HT1080 (cell line): ENCODE measurements at places on chromosomes 11 and 22. TPM values are rescaled to one million over a fixed set of nuclear protein-coding genes. Genes with fewer than 3 reads are reported as not detected.

DNA sequence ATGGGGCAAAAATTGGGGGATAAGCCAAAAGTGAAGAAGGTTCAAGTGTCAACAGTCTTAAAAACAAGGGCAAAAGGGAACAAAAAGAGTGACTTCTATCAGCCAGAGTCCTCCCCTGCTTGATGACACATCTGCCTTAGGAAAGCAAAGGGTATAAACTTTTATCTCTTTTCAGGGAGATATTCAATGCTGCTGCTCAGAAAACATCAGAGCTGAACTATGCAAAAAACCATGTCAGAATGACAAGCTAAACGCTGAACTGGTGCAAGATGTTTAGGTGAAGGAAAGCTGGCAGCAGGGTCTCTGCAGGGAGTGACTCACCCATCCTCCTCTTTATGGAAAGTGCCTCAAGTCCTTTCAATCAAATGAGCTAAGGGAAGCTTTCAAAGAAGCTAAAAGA, 24.7 kb downstream of the ALG9 start:
- DNase-seq = peak; percentile 85

GRCh38 chr22:35835998-35836691, 118.5 kb downstream of the APOL5 start:
- DNase-seq = peak; percentile 93

GRCh38 chr11:126968915-126969314, 31.7 kb downstream of the KIRREL3 start:
- DNase-seq = no peak

Gene CARD16
- total RNA-seq = 3.3 and 4.5 TPM in 2 replicates

Gene P4HA3
- total RNA-seq = 0.74 and 1.1 TPM in 2 replicates

GRCh38 chr11:65288706-65289536, 25.7 kb upstream of the CDC42EP2 start:
- no peak for DNase-seq

Gene CHADL
- not detected in 2 replicates for total RNA-seq

DNA sequence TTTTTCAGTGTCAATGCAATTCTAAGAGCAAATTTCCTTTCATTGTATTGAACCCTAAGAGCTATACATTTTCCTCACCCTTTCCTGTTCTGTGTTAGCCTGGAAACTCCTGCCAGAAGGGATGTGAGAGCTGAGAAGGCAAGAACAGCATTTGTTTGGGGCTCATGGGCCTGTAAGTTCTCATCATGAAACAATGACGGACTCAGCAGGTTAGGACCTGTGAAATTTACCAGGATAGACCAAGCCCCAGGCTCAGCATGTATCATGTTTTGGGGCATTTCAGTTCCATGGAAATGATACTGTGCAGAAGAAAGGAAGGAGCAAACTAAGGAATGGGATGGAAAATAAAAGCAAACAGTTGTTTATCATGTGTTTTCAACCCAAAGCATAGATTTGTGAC, 41.6 kb downstream of the NTM start:
- no peak for DNase-seq

GRCh38 chr22:21796863-21797262, 61.3 kb upstream of the YPEL1 start:
- DNase-seq = no peak

Gene PKNOX2
- total RNA-seq = 0.10 TPM in 1 of 2 replicates, not detected in the other

GRCh38 chr11:72625691-72626413, 48.4 kb downstream of the PDE2A start:
- no peak for DNase-seq

Gene DEFB131B
- not detected in 2 replicates for total RNA-seq

- peak; percentile 82 for DNase-seq
Observed at GRCh38 chr22:36465232-36466021, 16.0 kb downstream of the TXN2 start.

Gene MS4A3
- total RNA-seq = not detected in 2 replicates

Gene OR5D13
- not detected in 2 replicates for total RNA-seq

DNA sequence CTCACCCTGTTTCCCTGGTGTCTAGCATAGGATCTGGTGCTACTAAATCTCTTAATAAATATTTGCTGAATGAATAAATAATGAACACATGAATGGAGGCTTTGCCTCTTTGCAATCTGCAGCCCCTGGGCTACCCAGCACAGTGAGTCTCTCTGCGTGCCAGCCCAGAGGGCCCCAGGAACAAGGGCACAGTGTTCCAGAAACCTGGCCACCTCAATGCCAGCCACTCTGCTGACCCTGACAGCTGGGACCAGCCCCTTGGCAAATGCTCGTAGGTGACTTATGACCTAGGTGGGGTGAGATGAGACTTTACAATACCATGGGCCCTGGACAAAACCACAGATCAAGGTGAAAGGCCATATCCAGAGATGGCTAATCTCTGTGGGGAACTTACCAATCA, 31.6 kb downstream of the UQCR10 start:
- DNase-seq = no peak

- no peak for DNase-seq
Observed at GRCh38 chr11:7575841-7576725, 62.3 kb downstream of the PPFIBP2 start.

DNA sequence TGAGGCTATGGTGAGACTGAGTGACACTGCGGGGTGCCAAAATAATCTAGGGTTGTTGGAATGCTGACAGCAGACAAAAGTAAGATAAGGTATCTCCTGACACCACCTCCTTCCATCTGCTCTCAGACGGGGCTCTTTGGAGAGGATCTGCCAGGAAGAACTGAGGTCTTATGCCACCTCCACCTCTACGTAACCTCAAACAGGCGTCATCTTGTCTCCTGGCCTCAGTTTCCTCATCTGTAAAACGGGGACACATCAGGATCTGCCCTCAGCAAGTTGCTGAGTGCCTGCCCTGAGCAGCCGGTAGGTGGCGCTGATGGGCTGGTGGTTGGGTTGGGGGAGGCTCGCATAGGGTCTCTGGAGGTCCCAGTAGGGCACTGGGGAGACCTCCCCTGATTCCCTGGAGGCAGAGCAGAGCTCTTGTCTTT, 1.7 kb upstream of the MYEOV start:
- peak; percentile 18 for DNase-seq

GRCh38 chr22:42646569-42647525, 2.3 kb downstream of the CYB5R3 start:
- no peak for DNase-seq

GRCh38 chr11:5604896-5605295, 8.5 kb downstream of the TRIM6 start:
- DNase-seq = no peak

DNA sequence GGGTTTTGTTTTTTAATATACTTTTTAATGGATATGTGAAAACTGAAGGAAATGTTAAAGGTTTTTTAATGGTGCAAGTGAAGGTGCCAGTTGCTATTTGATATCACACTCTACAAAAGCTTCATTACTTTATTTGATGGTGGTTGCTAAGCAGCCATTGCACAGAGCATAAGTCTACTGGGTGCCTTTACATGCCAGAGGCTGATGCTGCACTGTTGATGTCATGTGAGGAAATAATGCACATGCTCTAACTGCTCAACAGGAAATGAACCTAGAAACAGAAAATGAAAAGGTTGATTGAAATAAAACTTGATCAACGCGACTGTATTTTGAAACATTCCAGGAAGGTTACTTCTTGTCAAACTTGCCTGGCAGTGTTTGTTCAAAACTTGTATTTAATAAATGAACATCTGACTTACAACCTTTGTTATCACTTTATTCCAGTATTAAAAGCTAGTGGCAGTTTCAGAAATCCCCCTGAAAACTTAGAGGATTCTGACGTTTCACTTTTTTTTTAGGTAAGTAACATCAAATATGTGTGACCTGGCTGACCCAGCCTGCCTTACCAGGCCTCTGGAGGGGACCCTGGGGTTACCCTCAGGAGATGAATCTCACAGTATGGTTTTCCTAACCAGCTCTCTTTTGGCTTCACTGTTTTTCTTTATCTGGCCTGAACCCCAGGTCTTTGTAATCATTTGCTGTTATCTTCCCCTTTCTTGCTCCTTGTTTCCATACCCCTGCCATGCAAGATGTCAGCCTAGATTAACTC, 2.4 kb upstream of the ATP5MG start:
- no peak for DNase-seq

DNA sequence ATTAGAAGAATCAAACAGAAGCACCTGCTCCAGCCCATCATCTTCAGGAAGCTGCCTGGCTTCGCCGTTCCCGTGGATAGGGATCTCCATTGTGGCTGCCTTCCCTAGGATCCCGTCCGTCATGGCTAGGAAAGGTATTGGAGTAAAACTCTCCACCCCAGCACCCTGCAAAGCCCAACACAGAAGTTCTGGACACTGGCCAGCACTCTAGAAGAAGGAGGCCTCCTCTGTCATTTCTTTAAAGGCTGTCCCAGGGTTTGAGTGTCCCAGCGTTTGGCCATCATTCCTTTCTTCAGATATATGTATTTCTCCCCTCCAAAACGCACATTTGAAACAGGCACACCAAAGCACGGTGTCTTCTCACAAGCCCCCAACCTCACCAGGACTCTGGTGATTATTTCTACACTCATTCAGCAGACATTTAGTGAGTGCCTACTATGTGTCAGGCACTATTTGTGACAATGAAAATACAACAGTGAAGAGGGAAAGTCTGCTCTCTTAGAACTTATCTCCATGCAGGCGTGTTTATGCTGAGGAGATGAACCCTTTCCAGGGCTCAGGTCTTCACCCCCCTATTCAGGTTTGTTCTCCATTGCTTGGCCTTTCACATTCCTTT, 724 bp downstream of the ARFIP2 start:
- DNase-seq = no peak

Gene ANO1
- total RNA-seq = 0.13 and 0.26 TPM in 2 replicates

Gene OR51I1
- 2.9 and 3.1 TPM in 2 replicates for total RNA-seq

- no peak for DNase-seq
Observed at GRCh38 chr11:128483211-128483788, 104.1 kb downstream of the ETS1 start.

Gene NXPE2
- not detected in 2 replicates for total RNA-seq

DNA sequence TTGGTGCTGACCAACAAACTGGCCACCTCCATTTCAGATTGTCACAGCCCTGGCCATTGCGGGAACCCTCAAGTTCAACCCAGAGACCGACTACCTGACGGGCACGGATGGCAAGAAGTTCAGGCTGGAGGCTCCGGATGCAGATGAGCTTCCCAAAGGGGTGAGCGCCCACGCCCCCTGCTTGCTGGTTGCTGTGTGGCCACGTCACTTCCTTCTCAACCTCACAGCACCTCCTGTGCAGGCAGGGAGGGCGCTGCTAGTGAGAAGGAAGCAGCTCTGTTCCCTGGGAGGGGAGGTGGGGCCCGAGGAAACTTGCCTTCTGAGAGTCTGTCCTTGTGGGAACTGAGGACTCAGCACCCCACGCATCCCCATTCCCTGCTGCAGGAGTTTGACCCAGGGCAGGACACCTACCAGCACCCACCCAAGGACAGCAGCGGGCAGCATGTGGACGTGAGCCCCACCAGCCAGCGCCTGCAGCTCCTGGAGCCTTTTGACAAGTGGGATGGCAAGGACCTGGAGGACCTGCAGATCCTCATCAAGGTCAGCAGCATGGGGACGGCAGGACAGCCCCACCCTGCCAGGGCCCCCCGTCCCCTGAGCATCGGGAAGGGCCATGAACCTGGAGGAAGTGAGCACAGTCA, 19.3 kb downstream of the POLR3H start:
- no peak for DNase-seq

- DNase-seq = peak; percentile 61
Observed at GRCh38 chr11:13465909-13466371, 2.9 kb upstream of the BTBD10 start.

GRCh38 chr11:91219535-91219934, 996.7 kb upstream of the CHORDC1 start:
- DNase-seq = no peak

Gene DNAL4
- 3.1 and 6.9 TPM in 2 replicates for total RNA-seq

DNA sequence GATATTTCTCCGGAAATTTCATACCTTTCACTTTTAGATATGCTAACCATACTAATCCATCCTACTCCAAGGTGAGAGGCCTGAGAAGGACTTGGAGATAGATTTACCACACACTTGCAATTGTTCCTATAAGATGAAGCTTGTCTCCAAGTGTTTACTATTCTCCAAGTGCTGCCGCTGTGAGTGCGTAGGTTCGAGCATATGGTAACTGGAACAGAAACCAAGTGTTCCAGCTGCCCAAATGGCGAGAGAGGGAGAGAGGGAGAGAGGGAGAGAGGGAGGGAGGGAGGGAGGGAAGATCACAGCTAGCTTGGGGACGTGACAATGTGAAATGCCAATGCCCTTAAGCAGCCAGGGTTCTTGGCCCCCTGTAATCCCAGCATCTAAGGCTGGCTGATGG, 21.5 kb downstream of the ASCC2 start:
- DNase-seq = no peak

Gene TRIM48
- total RNA-seq = not detected in 2 replicates

DNA sequence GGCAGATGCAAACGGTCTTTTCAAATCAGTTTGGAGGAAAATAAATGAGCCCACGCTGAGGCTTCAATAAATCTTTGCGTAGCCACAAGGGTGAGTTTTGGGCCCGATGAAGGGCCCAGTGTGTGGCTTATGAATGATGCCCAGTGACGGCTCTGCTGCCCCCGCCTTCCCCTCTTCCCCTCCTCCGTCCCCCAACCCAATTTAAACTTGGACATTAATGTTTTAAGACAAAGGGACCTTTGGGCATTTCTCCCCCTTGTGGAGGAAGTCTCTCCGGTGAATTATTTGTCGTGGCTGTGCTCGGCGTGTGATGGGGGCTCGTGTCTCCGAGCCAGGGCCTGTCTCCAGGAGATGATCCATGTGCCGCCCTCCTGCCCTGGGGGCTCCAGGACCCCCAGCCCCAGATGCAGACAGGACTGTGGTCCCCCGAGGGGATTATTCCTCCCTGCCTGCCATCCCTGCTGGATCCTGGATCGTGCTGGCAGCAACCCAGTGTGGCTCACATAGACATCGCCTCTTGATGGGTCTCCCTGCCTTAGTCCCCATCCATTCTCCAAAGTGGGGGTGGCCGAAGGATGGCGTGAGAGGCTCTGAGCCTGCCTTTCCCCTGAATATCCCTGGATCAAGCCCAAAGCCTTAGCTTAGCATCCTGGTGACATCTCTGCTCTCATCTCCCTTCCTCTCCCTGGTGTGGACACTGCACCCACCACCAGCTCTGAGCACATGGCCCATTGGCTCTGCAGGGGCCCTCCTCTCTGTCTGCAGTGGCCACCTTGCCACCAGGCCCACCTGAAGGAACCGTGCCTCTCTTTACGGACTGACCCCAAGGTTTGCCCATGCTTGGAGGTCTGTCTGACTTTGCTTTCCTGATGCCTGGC, 56.4 kb downstream of the SMIM38 start:
- no peak for DNase-seq

DNA sequence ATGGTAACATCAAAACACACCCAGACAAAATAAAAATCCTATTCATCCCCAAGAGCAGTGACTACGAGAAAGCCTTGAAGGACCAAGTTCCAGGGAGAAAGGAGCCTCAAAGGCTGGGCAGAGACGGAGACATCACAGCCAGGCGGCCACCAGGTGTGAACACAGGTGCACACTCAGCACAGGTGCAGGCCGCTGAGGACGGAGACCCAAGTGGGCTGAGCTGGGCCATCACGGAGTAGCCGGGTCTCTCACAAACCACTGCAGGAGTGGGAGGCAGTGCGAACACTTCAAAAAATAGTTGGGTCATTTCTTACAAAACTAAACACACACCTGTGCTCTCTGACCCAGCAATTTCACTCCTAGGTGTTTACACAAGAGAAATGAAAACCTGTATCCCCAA, 72.6 kb downstream of the PHF21B start:
- DNase-seq = no peak
